Choroid plexus epithelial cell (primary cell): ENCODE measurements at places on chromosomes 6 and 20.

- DNase-seq = no peak
Observed at GRCh38 chr6:40822619-40823018, 216.4 kb downstream of the UNC5CL start.

DNA sequence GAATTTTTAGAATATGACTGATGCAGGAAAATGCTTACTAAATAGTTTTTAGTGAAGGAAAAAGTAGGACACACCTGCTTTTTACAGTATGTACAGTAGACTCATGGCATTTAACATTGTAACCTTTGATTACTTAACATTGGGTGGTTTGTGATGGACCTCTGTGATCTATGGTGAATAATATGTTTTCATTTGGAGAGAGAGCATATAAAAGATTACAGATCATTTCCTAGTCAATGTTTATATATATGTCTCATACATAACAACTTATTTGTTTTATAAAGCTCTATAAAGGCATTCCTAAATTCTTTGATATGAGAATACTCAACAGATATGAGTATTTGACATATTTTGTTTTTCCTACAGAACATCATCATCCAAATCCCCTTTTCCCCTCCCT, 129.3 kb upstream of the PDE7B start:
- no peak for DNase-seq

DNA sequence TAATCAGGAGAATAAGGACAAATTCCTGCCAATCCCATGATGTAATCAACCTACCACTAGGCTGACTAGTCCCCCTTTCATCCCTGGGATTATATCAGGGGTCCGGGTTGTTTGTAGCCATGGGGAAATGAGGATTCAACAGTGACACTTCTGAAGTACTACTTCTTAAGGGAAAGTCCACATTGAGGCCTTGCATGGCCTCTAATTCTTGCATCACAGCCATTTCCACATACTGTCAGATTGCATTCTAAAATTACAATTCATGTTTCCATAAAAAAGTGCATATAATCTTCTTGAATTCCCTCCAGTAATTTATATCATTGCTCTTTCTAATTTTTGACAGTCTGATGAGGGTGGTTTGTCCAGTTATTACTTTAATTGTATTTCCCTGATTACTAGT, 184.2 kb downstream of the PHF3 start:
- DNase-seq = peak; percentile 37

DNA sequence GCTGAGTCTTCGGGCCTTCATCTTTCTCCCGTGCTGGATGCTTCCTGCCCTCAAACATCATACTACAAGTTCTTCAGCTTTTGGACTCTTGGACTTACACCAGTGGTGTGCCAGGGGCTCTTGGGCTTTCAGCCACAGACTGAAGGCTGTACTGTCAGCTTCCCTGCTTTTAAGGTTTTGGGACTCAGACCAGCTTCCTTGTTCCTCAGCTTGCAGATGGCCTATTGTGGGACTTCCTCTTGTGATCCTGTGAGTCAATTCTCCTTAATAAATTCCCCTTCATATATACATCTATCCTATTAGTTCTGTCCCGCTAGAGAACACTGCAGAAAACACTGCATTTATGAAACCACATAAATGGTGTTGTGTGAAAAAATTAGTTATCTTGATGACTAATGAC, 13.9 kb upstream of the BCLAF1 start:
- no peak for DNase-seq
